ENCODE measurements at places on chromosomes 5 and 9.

GRCh38 chr5:68928617-68929302 lies 165.1 kb upstream of the SLC30A5 start:
- DNase-seq: no peak

GRCh38 chr9:128114326-128115186 lies 13.0 kb downstream of the PTGES2 start:
- DNase-seq: no peak

- DNase-seq: peak; percentile 49
Observed at GRCh38 chr9:109013679-109014607, 644 bp upstream of the CTNNAL1 start.

DNA sequence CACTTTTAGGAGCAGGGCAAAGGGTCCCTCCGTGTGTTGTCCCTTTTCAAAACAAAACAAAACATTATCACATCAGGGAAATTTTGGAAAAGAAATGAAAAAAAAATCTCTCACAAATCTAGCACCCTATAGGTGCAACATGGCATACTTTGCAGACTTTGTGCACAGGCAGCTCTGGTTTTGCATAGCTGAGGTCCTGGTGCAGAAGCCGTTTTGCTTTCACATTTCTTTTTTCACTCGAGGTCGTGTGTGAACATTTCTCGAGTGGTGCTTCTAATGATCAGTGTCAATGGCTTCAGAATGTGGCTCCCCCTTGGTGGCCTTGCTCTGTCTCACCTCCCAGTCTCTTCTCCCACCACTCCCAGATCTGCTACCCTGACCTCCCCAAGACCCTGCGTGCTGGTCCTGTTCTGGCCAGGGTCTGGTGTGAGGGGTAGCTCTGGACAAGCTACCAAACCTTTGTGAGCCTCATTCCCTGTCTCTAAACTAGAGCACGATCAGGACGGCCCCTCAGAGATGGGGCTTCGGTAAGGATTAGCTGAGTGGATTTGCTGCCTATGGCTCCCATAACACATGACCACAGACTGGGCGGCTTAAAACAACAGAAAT lies 258.0 kb downstream of the NSG2 start:
- no peak for DNase-seq

DNA sequence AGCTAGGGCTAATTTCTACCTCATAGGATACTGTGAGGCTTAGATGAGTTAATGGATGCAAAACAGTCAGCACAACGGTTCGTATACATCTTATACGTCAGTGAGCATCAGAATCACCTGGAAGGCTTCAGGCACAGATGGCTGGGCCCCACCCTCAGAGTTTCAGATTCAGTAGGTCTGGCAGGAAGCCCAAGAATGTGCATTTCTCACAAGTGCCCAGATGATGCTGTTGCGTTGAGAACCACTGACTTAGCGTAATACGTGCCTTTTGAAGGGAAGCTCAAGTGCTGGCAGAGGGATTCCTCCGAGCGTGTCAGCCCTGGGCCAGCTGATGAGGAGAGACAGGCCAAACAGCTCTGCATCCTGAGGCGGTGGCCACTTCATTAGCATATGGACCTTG lies 117.1 kb upstream of the WWC1 start:
- DNase-seq: no peak

GRCh38 chr9:37942621-37943344 lies 38.9 kb upstream of the SLC25A51 start:
- no peak for DNase-seq

DNA sequence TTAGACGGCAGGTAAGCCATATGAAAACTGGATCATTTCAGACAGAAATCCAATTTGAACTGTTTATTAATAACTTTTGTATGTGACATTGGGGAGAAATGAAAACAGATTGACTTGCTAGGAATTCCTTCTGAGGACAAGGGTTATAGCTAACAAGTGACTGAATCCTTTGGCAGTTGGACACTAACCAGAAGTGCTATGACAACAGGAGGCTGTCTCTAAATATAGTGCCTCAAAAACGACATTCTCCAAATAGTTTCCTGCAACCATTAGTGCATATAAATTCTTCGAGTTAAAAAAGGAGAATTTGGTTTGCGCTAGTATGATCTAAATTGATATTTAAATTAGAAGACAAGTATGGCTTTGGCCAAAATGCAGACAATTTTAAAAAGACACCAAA lies 338.6 kb downstream of the PTPRD start:
- no peak for DNase-seq

DNA sequence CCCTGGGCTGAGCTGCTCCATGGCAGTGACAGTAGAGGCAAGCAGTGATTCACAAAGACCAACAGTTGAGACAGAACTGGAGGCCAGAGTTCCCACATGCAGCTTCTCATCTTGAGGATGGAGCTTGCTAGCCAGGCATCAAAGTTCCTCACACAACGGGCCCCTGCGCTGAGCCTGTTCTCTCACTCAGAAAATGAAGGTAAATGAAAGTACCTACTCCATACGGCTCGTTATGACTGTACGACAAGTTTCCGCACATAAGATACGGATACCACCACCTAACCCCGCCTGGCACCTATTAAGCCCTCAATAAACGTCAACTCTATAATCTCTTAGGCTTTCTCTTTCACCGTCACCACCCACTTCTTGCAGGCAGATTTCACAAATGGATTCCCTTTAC lies 12.9 kb downstream of the NOL6 start:
- no peak for DNase-seq

- DNase-seq: no peak
Observed at GRCh38 chr9:134847752-134848432, 32.7 kb upstream of the FCN2 start.
